ENCODE measurements at places on chromosomes 16 and 17.

DNA sequence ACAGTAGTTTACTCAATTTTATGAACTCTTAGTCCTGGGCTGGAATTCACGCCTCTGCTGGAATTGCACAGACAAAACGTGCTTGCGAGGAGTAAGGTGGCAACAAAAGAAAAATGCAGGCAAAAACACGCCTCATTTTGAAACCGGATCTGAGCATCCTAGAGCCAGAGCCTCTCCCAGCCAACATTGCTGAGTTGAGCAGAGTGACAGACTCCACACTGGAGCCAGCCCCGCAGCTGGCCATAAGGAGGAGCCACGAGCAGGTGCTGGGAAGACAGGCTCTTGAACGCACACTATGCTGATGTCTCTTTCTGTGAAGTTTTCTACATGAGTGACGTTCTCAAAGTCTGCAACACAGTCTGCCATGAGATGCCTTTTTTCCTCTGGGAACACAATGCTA, 14.6 kb upstream of the HSBP1 start:
- DNase-seq: no peak

GRCh38 chr17:58210922-58211321, 8.1 kb downstream of the MKS1 start:
- no peak for DNase-seq

GRCh38 chr17:75181608-75182318, 996 bp downstream of the SUMO2 start:
- peak; percentile 69 for DNase-seq

DNA sequence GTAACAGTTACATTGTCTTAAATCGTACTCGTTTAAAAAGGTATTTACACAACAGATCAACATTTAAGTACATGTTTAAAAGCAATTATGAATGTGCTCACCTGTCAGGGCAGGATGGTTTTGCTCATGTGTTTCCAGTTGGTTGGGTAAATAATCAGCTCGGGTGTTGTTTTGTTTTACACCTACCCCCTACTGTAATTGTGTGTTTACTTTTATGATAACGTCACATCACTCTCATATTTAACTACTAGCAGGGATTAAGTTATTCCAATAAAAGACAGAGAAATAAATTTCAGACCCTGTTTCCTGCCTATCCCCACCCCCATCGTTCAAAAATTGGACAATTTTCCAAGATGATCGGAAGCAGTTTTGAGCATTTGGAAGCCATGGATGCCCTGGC, 390.2 kb downstream of the SEC14L1 start:
- DNase-seq: no peak

- peak; percentile 86 for DNase-seq
Measured at GRCh38 chr17:68182940-68183551, 64.8 kb upstream of the AMZ2 start.

GRCh38 chr17:51164911-51165679, 1.1 kb upstream of the NME2 start:
- DNase-seq: no peak

DNA sequence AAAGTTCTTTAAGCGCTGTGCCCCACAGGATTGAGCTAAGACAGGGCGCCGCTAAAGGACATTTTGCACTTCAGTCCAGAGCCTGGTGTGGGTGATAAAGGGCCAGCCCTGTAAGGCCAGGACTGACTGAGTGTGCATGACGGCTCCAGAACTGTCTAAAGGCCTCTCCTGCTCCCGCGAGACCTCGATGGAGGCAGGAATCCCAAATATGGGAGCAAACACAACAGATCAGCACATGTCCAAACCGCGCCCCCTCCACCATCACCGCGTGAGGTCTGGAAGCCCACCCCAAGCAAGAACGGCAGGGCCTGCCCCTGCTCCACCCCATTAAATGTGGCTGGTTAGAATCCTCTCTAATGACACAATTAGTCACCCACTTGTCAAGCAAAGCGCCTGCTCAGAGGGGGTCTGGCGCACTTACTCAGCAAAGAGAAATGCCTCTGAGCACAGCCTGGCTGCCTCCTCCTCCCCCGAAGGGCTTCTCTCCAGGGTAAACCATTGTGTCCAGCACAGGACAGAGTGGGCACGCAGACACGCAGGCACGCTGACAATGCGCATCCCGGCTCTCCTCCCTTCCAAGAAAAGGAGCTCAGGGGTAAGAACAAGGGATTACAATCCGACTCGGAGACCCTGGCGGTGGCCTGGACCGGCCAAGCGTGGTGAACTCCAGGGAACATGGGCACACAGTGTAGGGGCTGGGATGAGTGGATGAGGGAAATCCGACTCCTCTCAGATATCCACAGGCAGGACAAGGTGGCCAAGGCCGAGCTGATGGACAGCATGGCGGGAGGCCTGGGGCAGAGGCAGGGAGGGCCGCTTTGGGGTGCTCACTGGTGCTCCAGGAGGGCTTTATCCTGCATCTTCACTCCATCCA, 1.5 kb downstream of the MXRA7 start:
- no peak for DNase-seq

GRCh38 chr16:9279291-9280068, 188.0 kb downstream of the HAPSTR1 start:
- no peak for DNase-seq

DNA sequence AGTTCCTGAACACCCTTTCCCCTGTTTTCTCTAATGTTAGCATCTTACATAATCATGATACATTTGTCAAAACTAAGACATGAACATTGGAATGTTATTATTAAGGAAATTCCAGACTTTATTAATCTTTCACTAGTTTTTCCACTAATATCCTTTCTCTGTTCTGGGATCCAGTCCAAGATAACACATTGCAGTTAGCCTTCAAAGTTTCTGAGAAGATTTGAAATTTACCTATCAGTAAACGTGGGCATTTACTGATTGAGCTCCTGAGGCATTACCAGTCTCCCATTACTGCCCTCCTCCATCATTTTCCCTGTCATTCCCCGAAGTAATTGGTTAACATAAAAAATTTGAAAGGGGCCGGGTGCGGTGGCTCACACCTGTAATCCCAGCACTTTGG, 5.7 kb upstream of the CD300LG start:
- no peak for DNase-seq

- no peak for DNase-seq
Measured at GRCh38 chr16:26905336-26905735, 161.4 kb upstream of the C16orf82 start.

DNA sequence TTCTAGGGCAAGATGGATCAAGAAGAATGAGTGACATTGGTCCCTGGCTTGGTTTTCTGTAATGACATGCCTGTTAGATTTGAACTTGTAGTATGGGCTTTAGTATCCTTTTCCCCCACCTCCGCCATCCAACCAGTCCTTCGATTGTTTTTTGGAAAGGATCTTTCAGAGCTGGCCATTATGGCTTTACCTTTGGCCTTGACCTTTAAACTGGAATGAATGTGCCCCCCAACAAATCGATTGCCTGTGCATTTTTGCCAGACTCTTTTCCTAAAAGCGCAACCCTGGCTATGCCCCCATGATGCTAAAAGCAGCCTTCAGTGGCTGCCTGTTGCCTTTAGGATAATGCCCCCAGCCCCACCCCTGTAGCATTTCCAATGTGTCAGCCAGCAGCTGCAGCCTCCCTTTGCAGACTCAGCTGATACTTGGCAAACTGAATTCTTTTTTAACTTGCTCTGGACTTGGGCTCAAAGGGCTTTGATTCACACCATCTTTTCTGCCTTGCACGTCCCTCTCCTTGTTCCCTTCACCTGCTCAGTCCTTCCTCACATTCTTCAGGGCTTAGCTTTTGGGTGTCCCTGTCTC, 4.0 kb downstream of the GPRC5C start:
- DNase-seq: no peak

DNA sequence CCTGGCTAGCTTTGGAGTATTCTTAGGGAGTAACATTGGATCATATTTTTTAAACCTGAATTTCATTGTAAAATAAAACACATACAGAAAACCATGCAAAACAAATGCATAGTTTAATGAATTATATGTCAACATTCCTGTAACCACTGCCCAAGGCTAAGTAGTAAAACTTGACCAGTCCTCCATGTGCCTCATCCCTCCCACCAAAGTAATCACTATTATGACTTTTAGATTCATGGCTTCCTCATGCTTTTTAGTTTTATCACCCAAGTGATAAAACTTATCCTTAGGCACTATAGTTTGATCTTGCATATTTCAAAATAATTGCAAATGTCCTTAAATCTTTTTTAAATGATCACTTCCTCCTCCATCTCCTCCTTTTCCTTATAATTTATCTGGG, 20.4 kb downstream of the PRKCA start:
- no peak for DNase-seq

DNA sequence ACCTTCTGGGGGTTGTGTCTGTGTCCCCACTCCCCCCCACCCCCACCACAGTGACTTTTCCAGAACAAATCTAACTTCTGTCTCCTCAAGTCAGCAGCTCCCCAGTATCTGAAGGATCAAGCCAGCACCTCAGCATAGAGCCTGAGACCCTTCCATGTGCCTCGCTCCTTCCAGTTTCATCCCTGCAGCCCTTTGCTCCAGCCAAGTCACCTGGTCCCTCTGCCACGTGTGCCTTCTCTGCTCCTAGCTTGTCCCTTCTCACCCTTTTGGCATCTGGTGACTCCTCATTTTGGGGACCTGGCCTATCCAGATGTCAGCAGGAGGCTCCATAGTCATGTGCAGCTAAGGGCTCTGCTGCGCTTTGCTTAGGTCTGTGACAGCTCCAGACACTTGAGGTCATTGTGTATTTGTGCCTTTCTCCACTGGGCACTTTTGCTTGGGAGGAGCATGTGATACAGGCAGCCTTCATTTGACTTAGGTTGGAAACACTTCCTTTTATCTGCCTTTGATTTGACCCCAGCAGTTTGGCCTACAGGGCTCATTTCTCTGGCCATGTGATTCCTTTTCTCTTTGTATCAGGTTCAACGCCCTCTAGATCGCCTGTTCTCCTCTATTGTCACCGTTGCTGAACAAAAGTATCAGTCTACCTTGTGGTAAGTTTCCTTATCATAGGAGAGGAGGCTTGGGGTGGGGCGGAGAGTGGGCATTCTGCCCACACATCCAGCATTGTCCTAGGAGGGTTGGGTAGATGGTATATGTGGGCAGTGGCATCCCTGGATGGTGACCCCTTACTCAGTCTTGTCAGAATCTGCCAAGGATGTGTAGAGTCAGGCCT, 7.1 kb upstream of the NFATC3 start:
- DNase-seq: no peak

DNA sequence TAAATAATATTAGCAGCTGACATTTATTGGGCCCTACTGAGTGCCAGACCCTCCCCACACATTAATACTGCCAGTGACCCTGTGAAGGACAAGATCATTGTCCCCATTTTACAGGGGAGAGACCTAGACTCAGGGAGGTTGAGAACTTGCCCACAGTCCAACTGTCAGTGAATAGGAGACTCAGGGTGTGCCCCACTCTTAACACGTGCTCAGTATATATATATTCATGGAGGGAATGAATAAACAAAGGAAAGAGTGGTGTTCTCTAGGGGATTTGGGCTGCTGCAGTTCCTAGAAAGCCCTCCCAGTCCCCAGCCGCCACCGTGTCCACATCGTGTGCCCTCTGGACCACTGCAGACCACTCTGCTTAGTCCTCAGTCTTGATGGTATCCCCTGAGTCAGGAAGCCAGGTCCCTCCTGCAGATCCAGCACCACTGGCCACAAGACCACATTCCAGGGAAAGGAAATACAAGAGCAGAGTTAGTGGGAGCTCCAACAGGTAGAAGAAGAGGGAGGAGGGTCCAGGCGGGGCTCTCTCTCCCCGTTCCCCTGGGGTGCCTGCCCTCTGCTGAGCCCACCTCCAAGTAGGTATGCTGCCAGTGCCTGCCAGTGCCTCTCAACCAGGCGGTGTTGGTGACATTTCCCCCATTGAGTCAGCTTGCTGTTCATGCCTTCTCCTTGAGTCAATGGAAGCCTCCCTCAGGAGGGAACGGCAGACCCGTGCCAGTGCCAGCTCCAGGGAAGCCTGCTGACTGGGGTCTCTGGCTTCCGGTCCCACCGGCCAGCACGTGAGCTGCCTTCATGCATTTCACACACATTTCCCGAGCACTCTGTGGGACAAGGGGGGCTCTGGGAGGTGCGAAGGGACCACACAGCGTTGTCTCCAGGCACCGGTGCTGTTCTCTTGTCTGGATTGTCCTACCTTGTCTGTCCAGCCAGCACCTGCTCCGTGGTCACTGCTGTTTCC, 75.6 kb downstream of the GNAO1 start:
- no peak for DNase-seq

Measured in activated CD8-positive, alpha-beta memory T cell treated with anti-CD3 and anti-CD28 coated beads, Interleukin-2, amount 10 ng/mL, durations not matched to agents 7 days and 5 days (primary cell).